ENCODE measurements at places on chromosomes 7 and 10.

GRCh38 chr7:7719236-7719635 is 829 bp upstream of the RPA3 start:
- DNase-seq = peak; percentile 96

DNA sequence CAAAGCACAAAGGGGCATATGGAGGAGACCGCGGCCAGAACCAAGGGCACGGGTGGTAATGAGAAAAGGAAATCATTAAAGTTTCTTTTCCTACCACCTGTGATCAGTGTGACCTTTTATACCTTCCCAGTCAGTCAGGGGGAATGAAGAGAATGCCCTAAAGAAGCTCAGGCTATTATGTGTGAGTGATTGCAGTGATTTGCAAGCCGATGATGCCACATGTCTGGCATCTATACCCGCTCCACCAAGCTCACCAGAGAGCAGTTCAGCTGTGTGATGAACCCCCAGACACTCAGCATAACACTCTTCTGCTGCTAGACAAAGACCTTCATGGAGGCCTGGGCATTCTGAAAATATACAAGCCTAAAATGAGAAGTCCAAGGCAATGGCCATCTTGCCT is 106.2 kb upstream of the AGK start:
- no peak for DNase-seq

GRCh38 chr7:127766831-127767459 is 115.0 kb downstream of the SND1 start:
- DNase-seq = no peak

DNA sequence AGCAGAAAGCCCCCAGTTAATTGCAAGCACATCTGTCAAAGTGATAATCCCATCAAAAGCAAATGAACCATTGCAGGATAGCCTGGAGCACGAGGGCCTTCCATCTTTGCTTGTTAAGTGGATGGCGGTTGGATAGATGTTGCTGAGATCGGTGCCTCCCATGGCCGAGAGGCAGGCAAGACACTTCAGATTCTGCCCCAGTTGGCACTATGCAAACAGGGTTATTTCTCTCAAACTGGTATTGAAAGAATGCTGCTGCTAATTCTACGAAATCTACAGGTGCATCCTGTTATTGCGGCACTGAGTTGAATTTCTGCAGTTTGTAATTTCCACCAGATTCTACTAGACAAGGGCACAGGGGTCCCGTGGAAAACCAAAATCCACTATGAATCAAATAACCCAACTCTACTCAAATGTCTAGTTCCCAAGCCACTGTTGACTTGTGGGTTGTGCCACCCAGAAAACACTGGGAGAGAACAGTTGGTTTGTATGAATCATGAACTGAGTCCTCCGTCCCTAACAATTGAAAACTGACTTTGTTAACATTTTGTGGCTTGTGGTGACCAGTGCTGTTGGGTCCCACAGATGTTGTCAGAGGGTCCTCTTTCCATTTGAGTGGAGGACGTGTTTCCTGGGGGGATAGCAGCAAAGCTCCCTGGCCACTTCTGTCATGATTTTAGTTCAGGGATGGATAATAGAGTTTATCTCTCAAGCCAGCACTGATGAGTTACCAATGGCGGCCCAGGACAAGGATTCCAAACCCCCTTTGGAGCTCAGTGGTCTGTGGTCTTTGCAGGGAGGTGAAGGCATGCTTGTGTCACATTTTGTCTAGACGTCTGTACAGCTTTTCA is 7.1 kb upstream of the IL2RA start:
- no peak for DNase-seq

- DNase-seq = no peak
These were observed 180.7 kb downstream of the POU6F2 start for GRCh38 chr7:39158367-39158766.

DNA sequence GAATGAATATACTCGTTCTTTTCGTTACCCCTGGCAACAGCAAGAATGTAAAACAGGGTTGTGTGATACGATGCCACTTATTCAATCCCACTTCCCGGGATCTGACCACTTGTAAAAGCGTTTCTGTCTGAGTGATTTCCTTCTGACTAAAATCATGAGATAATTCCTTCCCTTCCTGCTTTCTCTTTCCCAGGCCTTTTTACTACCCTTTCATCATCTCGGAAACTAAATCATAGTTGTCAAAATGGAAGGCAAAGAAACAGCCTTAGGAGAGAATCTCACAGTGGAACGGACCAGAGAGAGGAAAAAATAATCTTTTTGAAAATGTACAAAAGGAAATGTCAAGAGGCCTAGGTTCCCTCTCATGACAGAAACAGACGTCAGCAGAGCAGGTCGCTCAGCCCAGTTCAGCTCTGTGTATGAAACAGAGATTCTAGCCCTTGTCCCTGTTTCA is 29.8 kb downstream of the DIP2C start:
- DNase-seq = peak; percentile 27

DNA sequence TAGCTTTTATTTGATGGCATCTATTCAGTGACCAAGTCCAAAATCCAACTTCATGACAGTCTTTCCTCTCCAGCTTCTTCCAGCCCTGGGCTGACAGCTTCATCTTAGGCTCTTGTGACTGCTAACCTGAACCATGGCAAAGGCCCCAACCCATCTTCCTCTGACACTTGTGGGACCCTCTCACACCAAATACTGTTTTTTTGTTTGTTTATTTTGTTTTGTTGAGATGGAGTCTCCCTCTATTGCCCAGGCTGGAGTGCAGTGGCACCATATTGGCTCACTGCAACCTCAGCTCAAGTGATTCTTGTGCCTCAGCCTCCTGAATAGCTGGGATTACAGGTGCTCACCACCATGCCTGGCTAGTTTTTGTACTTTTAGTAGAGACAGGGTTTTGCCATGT is 265.2 kb downstream of the GATA3 start:
- no peak for DNase-seq

- no peak for DNase-seq
These were observed 97.4 kb downstream of the FGFR2 start for GRCh38 chr10:121500701-121501332.

- no peak for DNase-seq
These were observed 302.0 kb downstream of the TWIST1 start for GRCh38 chr7:18815261-18815960.

DNA sequence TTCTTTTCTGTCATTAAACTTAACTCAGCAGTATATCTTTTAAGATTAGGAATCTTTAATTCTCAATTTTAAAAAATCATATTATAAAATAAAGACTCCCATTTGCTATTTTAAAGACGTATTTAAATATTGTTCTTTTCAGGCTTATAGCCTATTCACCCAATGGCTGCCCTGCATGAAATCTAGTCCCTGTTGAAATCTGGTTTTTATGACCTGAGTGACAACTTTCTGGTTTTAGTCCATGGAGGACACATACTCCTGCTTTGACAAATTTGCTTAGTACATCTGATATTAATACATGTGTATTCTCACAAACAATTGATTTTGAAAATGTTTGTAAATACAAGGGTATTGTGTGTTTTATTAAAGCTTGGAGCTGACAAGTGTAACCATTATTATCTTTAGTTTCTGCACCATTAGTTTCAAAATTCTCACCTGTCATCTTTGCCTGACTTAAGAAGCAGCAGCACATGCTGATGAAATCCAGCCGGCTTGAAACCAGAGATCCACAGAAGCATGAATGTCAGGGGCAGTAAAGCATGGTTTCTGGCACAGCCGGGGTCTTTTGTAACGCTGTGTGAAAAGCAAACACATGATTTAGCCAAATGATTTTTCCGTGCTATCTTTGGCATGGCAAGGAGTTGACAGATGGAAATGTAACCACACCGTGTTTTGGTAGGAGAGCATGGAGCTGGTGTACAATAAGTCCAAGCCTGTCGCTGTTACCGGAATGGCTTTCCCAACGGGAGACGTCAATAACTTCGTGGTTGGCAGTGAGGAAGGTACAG is 262.8 kb downstream of the DYNC1I1 start:
- DNase-seq = no peak

DNA sequence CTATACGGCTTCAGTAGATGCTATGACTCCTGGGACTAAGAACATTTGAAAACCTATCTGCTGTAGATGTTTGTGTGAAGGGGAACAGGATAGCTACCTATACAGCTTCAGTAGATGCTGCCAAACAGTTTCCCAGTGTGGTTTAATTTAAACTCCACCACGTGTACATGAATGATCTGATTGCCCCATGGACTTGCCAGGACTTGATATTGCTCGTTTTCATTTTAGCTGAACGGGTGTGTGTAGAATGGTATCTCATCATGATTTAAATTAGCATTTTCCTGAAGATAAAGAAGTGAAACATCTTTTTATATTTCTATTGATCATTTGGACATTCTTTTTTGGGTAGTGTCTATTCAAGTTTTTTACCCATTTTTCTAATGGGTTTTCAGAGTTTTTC is 77.8 kb upstream of the PIP4K2A start:
- no peak for DNase-seq

DNA sequence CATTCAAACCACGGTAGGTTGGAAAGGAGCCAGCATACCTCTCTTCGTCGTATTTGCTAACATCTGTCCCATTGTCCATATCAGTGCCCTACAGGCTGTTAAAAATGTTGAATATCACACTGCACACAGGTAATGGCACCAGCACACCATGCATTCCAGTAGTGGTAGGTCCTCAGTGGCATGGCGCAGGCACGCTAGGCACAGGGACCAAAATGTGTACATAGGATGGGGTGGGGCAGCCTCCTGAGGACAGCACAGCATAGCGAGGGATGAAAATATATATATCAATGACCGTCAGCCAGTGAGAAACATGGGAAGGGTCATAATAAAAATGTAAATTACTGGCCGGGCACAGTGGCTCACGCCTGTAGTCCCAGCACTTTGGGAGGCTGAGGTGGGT is 99.9 kb upstream of the CTBP2 start:
- no peak for DNase-seq

DNA sequence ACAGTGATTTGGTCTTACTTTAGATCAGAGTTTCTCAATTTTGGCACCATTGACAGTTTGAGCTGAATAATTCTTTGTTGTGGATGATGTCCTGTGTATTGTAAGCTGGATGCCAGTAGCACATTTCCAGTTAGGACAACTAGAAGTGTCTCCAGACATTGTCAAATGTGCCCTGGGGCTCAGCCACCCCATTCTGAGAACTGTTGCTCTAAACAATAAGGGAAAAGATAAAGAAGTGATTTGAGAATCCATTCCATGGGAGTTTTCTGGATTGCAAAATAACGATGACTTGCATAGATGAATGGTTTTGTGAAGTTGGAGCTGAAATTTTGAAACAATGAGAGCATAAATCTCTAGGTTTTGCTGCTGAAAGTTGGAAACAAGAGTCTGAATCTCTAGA is 44.6 kb downstream of the NUP205 start:
- no peak for DNase-seq

DNA sequence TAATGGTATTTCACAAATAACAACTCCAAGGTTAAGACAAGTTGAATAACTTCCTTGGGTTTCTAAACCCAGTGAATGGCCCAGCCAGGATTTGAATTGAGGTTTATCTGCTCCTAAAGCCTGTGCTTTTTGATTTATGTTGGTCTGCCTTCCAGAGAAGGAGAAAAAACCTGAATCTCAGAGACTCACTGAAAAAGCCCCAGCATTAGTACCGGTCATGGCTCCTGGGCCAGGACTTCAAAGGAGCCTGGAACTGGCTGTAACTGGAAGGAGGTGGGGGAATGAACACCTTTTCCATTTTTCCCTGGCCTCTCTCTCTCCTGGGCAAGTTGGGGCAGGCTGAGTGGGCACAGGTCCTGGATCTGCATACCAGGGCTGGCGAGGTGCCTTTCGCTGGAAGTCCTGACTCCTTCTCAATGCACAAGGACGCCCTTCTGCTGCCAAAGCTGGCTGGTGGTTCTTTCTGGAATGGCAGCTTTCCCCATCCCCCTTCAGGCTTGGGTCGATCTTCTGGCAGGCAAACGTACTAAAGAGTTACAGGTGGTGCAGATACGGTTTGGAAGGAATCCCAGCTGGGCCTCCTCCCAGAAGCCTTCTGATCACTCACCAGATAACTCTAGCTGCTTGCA is 268.2 kb downstream of the PTEN start:
- no peak for DNase-seq

DNA sequence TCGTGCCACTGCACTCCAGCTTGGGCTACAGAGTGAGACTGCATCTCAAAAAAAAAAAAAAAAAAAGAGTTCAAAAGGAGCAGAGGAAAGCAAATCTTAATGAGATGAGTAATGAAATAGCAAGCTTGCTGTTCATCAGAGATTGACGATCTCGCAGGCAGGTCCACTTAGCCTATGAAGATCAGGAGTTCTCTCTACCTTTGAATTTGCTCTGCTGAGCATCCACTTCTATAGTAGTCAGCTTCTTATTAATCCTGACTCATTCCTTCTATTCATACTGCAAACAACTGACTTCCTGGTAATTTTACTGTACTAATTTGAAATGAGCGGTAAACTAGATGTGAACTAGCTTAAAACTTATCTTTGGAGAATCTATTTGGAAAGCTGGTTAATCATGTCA is 1014.6 kb downstream of the GATA3 start:
- DNase-seq = no peak

GRCh38 chr7:99551767-99552463 is at the start of gene FAM200A:
Gene FAM200A, minus strand, starts transcription at chr7:99552114. Its CDS starts 3,707 bp downstream, at chr7:99548407.
- DNase-seq = peak; percentile 85

GRCh38 chr7:34806831-34807230 is 148.8 kb downstream of the NPSR1 start:
- DNase-seq = no peak

DNA sequence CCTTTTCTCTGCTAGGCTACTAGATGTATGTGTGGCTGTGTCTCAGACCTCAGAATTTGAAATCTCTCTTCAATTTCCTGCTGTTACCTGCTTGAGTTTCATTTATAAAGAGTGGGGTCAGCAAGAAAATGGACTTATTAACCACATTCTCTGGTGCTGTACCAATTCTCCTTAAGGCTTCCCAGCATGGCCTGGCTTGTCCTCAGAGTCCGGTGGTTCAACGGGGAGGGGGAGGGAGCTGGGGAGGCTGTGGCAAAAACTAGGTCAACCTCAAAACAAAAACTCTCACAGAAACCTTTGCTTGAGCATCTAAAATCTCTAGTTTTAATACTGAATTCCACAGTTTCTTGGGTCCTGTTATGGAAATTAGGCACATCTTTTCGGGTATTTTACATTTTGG is 389.1 kb upstream of the COBL start:
- DNase-seq = no peak

DNA sequence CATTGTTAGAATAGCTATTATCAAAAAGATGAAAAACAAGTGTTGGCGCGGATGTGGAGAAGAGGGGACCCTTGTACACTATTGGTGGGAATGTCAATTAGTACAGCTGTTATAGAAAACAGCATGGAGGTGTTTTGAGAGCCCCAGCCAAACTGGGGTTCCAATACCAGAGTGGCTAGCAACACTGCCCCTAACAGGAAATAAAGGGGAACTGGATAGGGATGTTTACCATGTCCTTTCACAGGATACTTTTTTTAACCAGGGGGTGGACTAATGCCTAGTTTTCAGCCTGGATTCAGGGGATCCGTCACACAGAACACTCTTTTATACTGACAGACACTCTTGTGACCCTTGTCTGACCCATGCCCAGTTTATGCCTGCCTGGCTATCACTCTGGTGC is 6.9 kb upstream of the GSTK1 start:
- DNase-seq = no peak

- DNase-seq = no peak
These were observed 111.4 kb upstream of the JCAD start for GRCh38 chr10:30170814-30171213.

DNA sequence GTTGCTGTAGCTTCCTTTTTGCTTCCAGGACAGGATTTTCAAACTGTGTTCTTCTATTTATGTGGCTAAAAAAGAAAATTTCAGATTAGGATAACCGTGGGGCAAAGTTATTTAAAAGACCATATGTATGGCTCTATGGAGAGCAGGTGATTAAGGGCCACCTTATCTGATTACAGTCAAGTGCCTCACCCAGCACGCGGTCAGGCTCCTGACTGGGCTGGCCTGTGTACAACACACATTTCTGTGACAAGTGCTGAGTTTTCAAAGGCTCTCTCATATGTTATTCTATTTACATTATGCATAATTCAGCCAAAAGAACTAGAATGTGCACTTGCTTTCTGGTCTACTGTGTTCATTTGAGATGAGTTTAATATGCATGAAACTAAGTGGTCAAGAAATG is 547.4 kb downstream of the PHTF2 start:
- DNase-seq = no peak
